ENCODE measurements at places on chromosomes 16 and 17.

GRCh38 chr17:79777894-79778503, at the start of gene CBX2:
CBX2 (plus strand) TSS chr17:79778148; CDS start chr17:79778236, 88 bp downstream.
- DNase-seq = peak; percentile 19

DNA sequence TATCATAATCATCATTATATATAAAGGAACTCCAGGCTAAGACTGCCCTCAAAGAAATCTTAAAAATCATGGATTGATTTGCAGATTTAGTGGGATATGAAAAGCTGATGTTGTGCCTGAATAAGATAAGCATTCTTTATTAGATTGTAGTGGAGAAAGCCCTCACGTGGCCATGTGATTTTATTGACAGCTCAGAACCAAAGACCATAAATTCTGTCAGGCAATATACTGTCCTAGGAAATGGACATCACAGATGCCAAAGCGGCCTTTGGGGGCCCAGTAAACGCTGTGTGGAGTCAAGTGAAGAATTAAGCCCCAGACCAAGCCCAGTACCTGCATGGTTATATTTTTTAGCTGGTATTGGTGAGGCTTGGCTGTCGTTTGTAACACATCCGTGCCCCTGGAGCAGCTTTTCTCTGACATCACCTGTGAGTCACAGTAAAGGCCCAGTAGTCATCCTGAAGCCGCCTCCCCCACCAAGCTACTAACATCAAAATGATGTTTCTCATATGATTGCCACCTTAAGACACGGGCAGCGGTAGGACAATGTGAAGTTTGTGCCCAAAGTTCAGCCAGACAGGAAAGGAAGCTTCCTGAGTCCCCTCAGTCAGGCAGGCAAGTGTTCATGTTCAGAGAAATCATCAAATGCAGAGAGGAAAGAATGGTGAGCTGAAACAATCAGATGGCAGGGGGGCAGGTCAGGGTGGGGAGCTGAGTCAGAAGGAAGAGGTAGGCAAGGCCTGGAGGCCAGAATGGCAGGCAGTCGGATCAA, 209.4 kb downstream of the IRX3 start:
- no peak for DNase-seq

DNA sequence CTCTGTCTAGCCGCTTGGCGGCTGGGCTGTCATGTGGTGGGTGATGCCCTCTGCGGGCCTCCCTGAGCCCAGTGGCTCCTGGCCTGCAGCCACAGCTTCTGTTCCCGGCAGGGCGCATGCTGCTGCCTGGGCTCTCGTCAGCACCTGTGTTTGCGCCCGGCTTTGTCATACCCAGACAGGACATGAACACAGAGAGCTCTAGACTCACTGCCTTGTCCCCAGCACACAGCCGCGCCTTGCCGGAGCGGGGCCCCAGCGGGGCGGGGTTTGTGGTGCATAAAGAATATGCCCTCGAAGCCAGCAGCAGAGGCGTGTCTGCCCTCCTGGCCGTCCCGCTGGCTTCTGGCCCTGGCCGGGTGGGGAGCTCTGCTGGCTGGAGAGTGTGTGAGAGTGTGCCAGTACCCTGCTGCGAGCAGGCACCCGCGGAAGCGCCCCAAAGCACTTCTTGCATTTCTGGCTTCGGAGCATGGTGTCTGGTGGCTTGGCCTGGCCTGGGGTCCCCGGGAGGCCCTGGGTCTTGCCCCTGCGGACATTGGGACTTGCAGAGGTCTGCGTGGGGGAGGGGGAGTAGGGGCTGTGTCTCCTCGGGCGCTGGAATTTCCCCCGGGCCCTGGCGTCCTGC, 14.4 kb downstream of the ASPSCR1 start:
- no peak for DNase-seq

DNA sequence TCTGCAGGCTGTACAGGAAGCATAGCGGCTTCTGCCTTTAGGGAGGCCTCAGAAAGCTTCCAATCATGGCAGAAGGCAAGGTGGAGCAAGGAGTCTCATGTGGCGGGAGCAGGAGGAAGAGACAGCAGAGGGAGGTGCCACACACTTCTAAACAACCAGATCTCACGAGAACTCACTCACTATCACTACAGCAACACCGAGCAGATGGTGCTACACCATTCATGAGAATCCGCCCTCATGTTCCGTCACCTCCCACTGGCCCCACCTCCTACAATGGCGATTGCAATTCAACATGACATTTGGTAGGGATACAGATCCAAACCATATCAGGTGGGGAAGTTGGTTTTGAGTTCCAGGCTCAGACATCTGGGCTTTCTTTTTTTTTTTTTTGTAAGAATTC, 31.9 kb upstream of the NUDT7 start:
- no peak for DNase-seq

- no peak for DNase-seq
Observed at GRCh38 chr17:4345581-4346252, 20.8 kb downstream of the UBE2G1 start.

DNA sequence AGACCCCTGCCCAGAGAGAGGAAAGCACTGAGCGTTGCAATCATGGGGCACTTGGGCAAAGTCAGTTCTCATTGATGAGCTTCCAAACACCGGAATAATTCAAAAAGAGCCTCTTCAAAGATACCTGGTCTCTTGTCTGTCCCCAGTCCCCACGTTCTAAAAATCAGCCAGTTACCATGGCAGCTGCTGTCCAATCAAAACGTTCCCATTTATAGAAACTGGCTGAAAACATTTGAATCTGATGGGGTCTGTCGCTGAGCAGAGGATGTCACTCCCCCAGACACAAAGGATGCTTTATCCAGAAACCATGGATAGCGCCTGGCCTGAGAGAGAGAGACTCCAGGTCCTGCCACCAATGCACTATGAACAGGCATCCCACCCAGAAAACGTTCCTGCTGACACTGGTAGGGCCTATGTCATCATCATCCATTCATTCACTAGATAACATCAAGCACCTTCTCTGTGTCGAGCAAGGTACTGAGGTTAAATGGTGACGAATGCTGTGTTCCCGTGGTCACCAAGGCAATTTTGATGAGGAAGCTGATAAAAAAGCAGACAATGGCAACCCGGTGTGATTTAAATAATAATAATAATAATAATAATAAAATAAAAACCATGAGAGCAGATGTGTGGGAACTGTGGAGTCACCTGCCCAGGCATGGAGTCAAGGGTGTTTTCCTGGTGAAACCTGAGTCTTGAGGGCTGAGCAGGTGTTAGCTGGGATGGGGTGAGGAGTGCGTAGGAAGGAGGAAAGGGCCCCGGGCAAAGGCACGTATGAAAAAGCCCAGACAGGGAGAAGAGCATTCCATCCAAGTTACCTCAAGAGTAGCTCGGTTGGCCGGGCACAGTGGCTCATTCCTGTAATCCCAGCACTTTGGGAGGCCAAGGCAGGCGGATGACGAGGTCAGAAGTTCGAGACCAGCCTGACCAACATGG, 19.0 kb upstream of the CALB2 start:
- DNase-seq = no peak

GRCh38 chr17:76280650-76281049, 15.5 kb downstream of the UBALD2 start:
- no peak for DNase-seq

- peak; percentile 89 for DNase-seq
Observed at GRCh38 chr16:89873972-89874689, 739 bp downstream of the TCF25 start.

DNA sequence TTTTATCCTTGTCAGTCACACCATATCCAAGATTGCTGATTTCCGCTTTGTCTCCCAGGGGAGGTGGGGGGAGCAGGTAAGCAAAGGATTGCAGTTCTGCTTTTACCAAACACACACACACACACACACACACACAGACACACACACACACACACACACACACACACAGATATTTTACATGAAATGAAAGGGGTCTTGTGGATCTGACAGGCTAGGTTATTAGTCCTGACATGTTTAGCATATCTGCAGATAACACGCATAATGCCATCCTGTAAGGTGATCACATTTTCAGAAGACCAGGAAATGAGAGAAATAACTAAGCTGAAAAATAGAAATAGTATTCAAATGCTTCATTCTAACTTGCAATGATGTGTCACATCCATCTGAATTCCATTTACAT, 1113.3 kb downstream of the CDH8 start:
- DNase-seq = no peak

GRCh38 chr16:138049-138417, 440 bp downstream of the NPRL3 start:
- no peak for DNase-seq
